Esophagus squamous epithelium (tissue), 5 donors: ENCODE measurements at places on chromosomes 5 and 9.

- no peak for DNase-seq
Measured at GRCh38 chr5:34621277-34622097, 34.6 kb upstream of the RAI14 start.

- no peak for DNase-seq
Measured at GRCh38 chr5:154479944-154480750, 2.1 kb upstream of the HAND1 start.

- no peak for DNase-seq
Measured at GRCh38 chr5:96124589-96124988, 162.9 kb upstream of the ELL2 start.

- no peak for DNase-seq
Measured at GRCh38 chr5:115354246-115354645, 57.8 kb upstream of the CCDC112 start.

- DNase-seq, result no peak
Measured at GRCh38 chr5:147648597-147648996, 133.9 kb downstream of the JAKMIP2 start.

GRCh38 chr9:806285-807156 is 35.0 kb upstream of the DMRT1 start:
- DNase-seq, result no peak

DNA sequence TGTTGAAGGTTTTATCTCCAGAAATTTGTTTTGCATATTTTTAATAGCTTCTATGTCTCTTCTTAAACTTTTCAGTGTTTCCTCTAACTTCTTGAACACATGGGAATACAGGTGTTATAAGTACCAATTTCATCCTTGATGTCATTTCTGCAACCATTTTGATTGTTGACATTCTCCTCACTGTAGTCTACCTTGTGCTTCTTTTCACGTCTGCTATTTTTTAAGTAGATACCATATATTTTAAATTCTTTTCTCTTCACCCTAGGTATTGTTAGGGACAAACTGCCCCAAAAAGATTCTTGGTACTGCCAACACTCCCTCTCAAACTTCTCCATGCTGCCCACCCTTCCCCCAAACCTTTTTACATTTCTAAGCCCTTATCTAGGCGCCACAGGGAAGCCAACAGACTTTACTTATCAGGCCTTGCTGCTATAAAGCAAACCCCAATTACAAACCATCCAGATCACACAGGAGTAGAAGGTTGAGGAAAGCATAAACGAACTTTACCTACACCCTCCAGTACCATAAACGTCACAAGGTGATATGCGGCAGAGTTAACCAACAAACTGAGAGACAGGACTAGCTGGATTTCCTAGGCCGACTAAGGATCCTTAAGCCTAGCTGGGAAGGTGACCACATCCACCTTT is 1165.3 kb downstream of the TAF11L14 start:
- no peak for DNase-seq

- no peak for DNase-seq
Measured at GRCh38 chr9:12212860-12213259, 480.3 kb upstream of the TYRP1 start.

GRCh38 chr5:14016549-14016948 is 72.1 kb upstream of the DNAH5 start:
- no peak for DNase-seq

DNA sequence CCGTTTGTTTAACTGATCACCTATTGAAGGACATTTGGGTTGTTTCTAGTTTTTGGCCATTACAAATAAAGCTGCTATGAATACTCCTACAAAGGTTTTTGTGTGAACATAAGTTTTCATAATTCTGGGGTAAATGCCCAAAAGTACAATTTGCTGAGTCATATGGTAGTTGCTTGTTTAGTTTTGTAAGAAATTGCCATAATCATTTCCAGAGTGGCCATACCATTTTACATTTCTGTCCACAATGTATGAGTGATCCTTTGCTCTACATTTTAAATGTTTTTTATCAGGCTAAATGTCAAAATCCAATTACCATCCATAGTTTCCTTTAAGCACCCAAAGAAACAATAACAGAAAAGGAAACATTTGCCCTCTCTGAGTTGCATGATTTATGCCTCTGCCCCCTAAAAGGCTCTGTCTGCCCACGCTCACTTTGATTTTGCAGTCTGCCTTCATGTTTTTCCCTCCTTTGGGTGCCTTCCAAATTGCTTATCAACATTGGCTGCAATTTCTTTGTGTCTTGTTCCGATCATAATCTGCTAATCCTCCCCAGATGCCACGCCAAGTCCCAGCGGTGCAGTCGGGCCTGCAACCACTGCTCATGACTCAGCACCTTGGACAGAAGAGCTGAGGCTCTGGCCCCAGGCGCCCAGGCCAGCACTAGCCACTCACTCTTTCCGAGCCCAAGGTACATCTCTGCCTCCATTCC is 339.2 kb downstream of the PIK3R1 start:
- no peak for DNase-seq
